ENCODE measurements at places on chromosomes 2 and 18. TPM values are rescaled to one million over a fixed set of nuclear protein-coding genes. Genes with fewer than 3 reads are reported as not detected.

TXNDC2 gene
- total RNA-seq: not detected

FSIP2 gene
- 0.26 TPM for total RNA-seq

IL36A gene
- not detected for total RNA-seq

C1QL2 gene
- total RNA-seq: not detected

STEAP3 gene
- 13.7 TPM for total RNA-seq

TMX3 gene
- 107 TPM for total RNA-seq

HOXD11 gene
- not detected for total RNA-seq

C18orf32 gene
- 11.9 TPM for total RNA-seq

VWC2L gene
- total RNA-seq: not detected

RFX8 gene
- 2.6 TPM for total RNA-seq

RFTN2 gene
- total RNA-seq: 10.2 TPM

SERPINB10 gene
- not detected for total RNA-seq

PROC gene
- total RNA-seq: not detected

DCDC2C gene
- not detected for total RNA-seq

UGT1A4 gene
- total RNA-seq: not detected

POU3F3 gene
- not detected for total RNA-seq

CCDC68 gene
- 8.3 TPM for total RNA-seq

CWC22 gene
- total RNA-seq: 22.5 TPM

KATNAL2 gene
- 4.6 TPM for total RNA-seq

FAM237A gene
- not detected for total RNA-seq

MYCN gene
- not detected for total RNA-seq

L3MBTL4 gene
- total RNA-seq: 1.3 TPM

SPP2 gene
- total RNA-seq: not detected

CYP1B1 gene
- total RNA-seq: 94.1 TPM

NEU2 gene
- total RNA-seq: not detected

LRP1B gene
- total RNA-seq: under 0.01 TPM

NXPH2 gene
- not detected for total RNA-seq

SCG2 gene
- total RNA-seq: 0.66 TPM

CD226 gene
- total RNA-seq: 0.33 TPM

HOXD8 gene
- not detected for total RNA-seq

DPP10 gene
- total RNA-seq: not detected

WDPCP gene
- total RNA-seq: 8.4 TPM

RAB6C gene
- not detected for total RNA-seq

CAPN14 gene
- 0.17 TPM for total RNA-seq

GULP1 gene
- 71.7 TPM for total RNA-seq

C2orf81 gene
- total RNA-seq: 1.5 TPM

SMYD1 gene
- not detected for total RNA-seq

DLX2 gene
- total RNA-seq: not detected

EEF1B2 gene
- total RNA-seq: 439 TPM

MSTN gene
- 0.26 TPM for total RNA-seq

NABP1 gene
- 117 TPM for total RNA-seq

UBR3 gene
- 39.5 TPM for total RNA-seq

CHRND gene
- not detected for total RNA-seq

TAF1B gene
- total RNA-seq: 32.9 TPM

TNFRSF11A gene
- total RNA-seq: 0.66 TPM

PDE11A gene
- not detected for total RNA-seq

HDAC4 gene
- total RNA-seq: 12.1 TPM

CDC42EP3 gene
- total RNA-seq: 5.6 TPM

LYG2 gene
- not detected for total RNA-seq

OTOS gene
- not detected for total RNA-seq

GKN2 gene
- not detected for total RNA-seq

DPYSL5 gene
- total RNA-seq: not detected

NYAP2 gene
- not detected for total RNA-seq

Measured in fibroblast of lung (primary cell).